ENCODE measurements at places on chromosomes 12 and 14.

DNA sequence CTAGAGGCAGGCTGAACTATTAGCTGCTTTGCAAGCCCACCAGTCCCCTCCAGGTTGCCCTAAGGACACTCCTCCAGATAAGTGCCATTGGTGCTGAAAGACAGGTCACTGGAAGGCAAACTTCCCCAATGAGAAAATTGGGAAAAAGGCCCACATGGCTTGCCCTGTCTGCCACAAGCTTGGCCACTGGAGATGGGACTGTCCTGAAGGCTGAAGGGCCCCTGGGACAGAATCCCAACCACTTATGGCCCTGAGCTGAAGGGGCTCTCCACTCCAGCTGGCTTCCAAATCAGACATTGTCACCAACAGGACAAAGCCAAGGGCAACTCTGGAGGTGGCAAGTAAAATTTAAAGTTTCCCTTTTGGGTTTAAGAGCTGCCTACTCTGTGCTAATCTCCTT lies 12.2 kb upstream of the DHRS2 start:
- H3K27me3 ChIP-seq: peaks cover 20% of the 10 kb centered on the region

DNA sequence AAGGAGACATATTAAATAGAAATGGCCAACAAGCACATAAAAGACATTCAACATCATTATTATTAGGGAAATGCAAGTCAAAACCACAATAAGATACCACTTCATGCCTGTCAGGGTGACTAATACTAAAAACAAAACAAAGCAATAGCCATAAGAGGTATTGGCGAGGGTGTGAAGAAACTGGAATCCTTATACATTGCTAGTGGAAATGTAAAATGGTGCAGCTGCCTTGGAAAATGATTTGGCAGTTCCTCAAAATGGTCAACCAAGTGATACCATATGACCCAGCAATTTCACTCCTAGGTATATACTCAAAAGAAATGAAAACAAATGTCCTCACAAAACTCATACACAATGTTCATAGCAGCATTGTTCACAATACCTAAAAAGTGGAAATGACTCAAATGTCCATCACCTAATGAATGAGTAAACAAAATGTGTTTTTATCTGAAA lies 27.0 kb downstream of the GPR135 start:
- no peaks in the 10 kb centered on the region for H3K27me3 ChIP-seq
- no peak overlapping the region for H3K4me3 ChIP-seq
- H3K27ac ChIP-seq: peak overlapping the region; percentile 56
- H3K36me3 ChIP-seq: peaks cover 2% of the 10 kb centered on the region
- DNase-seq: no peak

DNA sequence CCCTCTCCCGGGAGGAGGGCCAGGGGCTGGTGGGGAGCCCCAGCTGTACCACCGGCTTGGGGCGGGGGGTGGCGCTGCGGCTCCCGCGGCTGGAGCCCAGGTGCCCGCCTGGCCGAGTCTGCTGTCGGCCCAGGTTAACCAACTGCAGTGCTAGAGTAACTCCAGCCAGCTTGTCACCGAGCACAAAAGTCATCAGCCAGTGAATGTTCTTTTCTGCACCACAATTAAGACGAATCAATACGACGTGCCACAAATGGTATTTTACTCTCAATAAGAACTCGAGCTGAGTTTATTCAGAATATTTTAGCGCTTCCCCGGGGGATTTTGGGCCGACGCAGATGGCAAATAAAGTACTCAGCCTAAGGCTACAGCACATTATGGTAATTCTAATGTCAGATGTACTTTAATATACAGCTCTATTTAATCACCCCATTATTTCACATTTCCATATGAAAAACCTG lies 83.2 kb downstream of the BCL11B start:
- no peak overlapping the region for H3K4me3 ChIP-seq
- H3K27ac ChIP-seq: no peak overlapping the region
- H3K36me3 ChIP-seq: peaks cover under 1% of the 10 kb centered on the region

DNA sequence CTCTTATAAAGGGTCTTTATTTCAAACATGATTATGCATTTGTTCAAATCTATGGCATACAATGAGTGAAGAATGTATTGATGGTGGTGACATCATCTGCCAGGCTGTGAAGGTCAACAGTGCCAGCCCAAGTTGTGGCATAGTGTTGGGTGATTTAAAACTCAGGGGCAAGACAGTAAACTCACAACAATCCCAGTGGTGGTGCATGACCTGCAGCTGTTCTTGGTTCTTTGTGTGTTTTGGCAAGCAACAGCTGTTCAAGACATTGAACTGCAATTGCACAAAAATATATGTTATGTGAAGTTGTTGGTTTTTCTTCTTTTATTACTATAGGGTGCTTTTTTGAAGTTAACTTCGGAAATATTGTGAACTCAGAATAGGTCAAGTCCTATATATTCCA lies 851.6 kb downstream of the NRXN3 start:
- H3K4me3 ChIP-seq: no peak overlapping the region
- no peak overlapping the region for H3K27ac ChIP-seq
- peaks cover 19% of the 10 kb centered on the region for H3K4me1 ChIP-seq
- H3K36me3 ChIP-seq: no peaks in the 10 kb centered on the region
- no peak for DNase-seq

- peak; percentile 83 for DNase-seq
- H3K4me3 ChIP-seq: peak overlapping the region; percentile 65
- peaks cover 22% of the 10 kb centered on the region for H3K4me1 ChIP-seq
- peak overlapping the region; percentile 33 for H3K27ac ChIP-seq
- peaks cover 42% of the 10 kb centered on the region for H3K27me3 ChIP-seq
Observed at GRCh38 chr12:57735952-57736740, 2.4 kb downstream of the AGAP2 start.

DNA sequence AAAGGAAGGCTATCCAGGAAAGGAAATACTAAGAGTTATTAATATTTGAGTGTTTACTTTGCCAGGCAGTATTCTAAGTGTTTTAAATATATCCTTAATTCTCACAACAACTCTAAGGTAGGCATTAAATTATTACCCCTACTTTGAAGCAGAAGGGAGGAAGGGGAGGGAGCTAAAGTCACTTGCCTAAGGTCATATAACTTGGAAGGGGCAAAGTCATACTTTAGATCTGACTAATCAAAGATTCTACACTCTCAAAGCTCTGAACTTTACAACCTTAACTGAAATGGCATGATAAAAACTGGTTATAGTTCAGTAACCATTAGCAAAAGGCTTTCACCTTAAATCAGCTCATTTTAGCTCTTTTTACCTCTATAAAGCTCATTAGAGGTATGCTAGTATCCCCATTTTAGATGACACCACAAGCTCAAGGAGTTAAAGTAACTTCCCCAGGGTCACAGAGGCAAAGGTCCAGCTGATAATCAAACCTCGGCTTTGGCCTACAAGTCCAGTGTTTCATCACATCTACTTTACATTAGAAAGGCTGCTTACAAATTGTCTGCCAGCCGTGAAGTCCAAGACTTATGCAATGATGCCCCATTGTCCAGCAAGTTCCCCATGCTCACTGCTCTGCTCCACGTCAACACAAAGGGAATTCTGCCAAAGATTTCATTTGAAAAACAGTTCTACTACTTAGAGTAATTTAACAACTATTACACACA lies 223.9 kb downstream of the MED13L start:
- no peak for DNase-seq
- no peak overlapping the region for H3K4me3 ChIP-seq
- no peaks in the 10 kb centered on the region for H3K27me3 ChIP-seq
- H3K27ac ChIP-seq: peak overlapping the region; percentile 37
- H3K4me1 ChIP-seq: peaks cover 58% of the 10 kb centered on the region
